ENCODE measurements at places on chromosomes 6 and 20.

DNA sequence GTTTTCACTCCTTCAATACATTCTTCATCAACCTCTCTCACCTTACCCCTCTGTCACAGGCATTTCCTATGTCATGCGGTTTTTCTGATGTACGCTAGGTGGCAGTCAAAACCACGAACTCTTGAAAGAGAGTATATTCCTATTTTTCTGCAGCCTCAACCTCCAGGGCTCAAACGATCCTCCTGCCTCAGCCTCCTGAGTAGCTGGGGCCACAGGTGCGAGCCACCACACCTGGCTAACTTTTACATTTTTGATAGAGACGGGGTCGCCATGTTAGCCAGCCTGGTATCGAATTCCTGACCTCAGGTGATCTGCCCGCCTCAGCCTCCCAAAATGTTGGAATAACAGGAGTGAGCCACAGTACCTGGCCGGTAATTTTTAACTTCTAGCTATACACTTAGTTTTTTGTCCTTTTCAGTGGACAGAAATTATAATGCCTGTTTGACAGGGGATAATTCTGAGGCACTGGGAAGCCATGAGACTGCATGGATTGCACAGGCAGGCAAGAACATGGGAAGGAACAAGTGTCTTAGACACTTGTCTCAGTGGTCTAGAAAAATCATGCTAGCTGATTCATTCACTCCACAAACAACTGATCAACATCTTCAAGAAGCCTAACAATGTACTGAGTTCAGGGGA, 22.5 kb upstream of the HFE start:
- no peak for DNase-seq

- peak; percentile 59 for DNase-seq
Measured at GRCh38 chr20:5621305-5621704, 128.9 kb upstream of the SHLD1 start.

DNA sequence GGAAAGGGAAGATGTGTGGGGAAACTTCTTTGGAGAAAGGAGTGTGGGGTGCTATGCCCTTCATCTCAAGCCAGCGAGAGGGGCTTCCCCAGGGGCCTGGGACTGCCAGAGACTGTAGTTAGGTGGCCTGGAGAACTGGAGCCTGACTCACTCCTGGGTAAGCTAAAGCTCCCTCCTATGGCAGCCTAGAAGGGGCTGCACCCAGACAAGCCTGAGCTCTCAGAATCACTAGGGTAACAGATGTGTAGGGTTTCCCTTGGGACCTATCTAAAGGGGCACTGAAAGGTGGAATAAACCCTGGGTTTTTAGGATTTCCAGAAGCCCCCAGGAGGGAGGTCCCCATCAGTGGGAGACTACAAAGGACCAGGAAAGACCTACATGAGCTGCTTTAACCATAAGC, 1.6 kb upstream of the ARMC2 start:
- no peak for DNase-seq

DNA sequence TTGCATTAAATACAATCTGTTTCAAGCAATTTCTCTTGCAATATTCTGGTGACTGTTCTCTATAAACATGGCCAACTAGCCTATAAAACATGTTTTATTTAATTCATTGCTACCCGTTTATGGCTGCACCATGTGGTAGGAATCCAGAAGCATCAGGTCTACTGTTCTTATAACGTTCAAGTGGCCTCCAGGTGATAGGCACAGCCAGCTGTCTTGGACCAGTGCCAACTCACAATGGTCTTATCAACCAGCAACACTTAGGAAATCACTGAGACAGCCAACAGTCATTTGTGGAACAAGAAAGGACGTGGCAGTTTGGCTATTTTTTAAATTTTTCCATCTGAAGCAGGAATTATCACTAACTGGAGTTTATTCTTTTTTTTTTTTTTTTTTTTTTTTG, 193.6 kb downstream of the NKAIN2 start:
- peak; percentile 97 for DNase-seq

- no peak for DNase-seq
Measured at GRCh38 chr6:76481101-76481500, 408.6 kb upstream of the IMPG1 start.

DNA sequence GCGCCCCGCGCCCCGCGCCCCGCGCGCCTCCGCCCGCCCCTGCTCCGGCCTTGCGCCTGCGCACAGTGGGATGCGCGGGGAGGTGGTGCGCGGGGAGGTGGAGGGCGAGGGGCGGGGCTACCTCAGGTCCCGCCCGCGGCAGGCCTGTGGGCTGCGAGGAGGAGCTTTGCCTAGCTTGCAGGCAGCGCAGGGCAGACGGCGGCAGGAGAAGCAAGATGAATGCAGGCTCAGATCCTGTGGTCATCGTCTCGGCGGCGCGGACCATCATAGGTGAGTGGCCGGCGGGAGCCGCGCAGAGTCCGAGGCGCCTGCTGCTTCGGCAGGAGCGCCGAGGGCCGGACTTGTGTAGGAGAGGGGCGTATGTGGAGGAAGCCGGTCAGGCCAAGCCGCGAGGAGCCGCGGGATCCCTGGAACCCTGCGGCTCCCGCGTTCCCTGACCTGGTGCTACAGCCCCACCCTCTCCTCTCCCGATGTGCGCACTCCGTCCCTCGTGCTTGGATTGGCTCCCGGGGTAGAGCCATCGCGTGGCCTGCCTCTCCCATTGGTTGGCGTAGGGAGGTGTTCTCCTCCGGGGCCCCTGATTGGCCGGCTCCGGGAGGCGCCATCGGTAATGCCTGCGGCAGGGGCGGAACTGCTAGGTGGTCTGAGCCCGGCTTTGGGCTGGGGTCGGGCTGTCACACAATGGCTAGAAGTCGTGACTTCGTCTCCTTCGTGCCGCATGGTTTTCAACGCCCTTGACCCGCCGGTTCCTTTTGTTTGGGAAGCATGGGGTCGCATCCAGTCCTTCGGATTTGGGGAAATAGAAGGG, at the start of gene ACAT2:
ACAT2 (plus strand) TSS at position 173 of the 808 bp plus-strand sequence; CDS start at position 216, 43 bp downstream.
- DNase-seq = peak; percentile 59

DNA sequence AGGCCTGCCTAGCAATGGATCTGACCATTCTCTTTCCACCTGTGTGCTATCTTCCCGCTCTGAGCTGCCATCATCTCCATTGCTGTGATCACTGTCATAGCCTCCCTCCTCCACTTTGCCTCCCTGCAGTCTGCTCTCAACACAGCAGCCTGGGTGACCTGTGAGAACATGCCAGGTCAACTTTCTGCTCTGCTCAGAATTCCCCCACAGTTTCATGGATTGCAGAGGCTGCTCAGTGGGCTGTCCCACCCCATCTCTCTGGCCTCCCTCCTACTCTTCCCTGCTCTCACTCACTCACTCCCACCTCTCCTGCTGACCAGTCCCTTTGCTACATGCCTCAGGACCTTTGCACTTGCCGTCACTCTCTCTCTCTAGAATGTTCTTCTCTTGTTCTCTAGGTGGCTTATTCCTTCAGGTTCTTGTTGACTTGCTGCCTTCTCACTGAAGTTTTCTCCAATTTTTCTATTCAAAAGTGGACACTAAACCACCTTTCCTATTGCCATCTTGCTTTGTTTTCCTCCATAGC, 159.9 kb downstream of the CD83 start:
- no peak for DNase-seq

GRCh38 chr20:48600470-48600945, 227.3 kb downstream of the PREX1 start:
- DNase-seq = no peak

GRCh38 chr20:58693226-58694006, 816 bp downstream of the NPEPL1 start:
- no peak for DNase-seq

GRCh38 chr20:63448031-63448430, 24.4 kb downstream of the KCNQ2 start:
- no peak for DNase-seq

GRCh38 chr6:2831392-2831791, 10.3 kb downstream of the SERPINB1 start:
- no peak for DNase-seq

- DNase-seq = no peak
Measured at GRCh38 chr20:39800548-39800947, 838.4 kb downstream of the DHX35 start.

DNA sequence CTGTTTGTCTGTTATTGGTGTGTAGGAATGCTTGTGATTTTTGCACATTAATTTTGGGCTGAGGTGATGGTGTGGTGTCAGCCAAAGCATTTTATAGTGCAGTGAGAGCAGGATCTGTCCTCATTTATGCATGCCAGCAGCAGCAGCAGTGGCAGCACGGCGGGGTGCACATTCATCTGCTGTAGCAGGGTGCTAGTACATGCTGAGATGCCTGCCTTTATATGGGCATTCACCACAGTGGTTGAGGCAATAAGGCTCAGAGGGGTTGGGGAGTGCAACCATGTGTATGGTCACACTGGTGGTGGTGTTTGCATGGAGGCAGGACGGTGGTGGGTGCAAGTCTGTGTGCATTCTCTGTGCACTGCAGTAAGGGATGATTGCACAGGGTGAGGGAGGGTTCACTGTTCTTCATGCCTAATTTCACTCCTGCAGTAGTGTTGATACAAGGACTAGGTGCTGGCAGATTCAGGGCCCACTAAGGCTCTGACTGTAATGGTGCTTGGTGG, 129.3 kb upstream of the SYNCRIP start:
- DNase-seq = no peak

- no peak for DNase-seq
Measured at GRCh38 chr6:157158456-157158855, 164.9 kb downstream of the TMEM242 start.

DNA sequence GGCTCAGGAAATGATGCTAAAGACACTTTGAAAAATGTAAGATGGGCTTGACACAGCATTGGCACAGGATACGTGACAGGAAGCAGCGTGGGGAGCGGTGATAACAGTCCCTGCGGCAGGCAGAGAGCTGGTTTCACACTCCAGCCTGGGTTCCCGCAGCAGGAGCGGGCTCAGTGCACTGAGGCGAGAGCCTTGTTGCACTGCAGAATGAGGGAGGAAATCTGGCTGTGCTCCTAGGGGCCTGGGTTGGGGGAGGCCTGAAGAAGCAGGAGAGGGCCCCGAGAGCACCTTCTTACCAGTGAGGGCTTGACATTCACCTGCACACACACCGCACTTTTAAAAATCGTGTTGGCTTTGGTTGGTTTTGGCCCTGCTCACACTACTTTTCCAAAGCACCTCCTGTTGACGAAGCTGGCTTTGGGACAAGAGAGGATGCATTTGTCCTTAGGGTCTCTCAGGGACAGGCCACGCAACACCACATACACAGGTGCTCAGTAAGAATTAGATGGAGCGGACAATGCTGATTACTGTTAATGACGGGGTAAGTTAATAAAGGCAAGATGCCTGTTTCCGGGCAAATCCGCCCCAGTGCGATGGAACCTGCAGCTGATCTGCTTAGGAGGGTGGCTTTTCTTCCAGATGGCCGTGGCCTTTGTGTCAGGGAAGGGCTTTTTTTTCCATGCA, 49.4 kb upstream of the ARMC2 start:
- no peak for DNase-seq

DNA sequence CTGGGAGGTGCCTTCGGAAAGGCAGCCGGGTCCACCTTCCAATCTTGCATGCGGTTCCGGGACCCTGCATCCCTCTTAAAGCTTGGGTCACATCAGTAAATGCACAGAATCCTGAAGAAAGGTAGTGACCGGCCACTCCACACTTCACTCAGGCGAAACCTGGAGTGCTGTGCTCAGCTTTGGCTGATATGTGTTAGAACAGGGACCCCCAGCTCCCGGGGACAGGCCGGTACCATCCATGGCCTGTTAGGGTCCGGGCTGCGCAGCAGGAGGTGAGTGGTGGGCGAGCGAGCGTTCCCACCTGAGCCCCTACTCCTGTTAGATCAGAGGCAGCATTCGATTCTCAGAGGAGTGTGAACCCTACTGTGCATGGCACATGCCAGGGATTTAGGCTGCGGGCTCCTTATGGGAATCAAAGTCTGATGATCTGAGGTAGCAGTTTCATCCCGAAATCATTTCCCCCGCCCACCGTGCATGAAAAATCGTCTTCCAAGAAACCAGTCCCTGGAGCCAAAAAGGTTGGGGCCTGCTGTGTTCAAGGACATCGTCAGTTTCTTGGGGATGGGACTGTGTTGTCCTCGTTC, 143.0 kb downstream of the ERMARD start:
- no peak for DNase-seq

DNA sequence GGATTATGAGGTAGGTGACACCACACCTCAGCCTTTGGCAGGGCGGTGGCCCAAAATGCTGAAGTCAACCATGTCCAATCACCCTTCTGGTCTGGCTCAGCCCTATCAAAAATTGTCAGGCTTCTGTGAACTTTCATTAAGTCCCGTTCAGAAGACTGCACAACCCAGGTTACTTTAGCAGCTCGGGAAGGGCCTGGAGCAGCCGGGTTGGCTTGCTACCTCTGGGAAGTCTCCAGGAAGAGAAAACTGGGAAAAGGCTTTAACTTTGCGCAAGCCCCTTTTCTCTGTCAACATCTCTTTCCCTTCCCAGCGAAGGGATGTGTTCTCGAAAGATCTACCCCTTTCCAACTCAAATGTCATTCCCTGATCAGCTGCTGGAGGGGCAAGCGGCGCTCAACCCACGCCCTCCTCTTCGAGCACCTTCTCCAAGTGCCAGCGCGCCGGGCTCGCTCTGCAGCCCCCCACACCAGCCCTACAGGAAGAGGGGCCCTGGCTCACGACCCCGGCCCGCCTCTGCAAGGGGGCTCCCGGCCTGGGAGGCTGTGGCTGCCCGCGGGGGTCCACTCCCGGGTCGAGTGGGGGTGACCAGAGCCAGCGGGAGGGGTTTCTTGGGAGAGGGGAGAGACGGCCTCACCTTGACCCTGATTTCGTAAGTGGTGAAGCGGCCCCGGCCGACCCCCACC, 573 bp downstream of the SNX3 start:
- DNase-seq = no peak

GRCh38 chr6:139713424-139713823, 339.0 kb upstream of the CITED2 start:
- DNase-seq = no peak

DNA sequence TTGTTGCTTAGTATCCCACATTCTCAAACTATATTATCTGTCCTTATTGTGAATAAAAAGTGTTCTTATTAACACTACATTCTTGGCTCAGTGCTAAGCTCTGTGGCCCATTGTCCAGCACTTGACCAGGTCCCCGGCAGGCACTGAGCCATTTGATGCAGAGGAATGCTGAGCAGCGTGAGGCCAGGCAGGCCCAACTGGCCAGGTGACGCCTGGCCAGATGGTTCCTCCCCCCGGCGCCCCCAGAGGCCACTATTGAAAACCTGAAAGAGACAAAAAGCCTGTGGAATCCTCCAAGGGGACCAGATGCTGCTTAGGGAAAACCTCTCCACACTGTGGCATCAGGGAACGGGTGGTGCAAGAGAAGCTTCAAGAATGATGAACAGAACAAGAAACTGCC, 597.5 kb upstream of the JAG1 start:
- DNase-seq = no peak

GRCh38 chr6:133040803-133041419, 200.2 kb upstream of the EYA4 start:
- DNase-seq = no peak

GRCh38 chr20:36467076-36467999, 74.0 kb upstream of the MYL9 start:
- no peak for DNase-seq

DNA sequence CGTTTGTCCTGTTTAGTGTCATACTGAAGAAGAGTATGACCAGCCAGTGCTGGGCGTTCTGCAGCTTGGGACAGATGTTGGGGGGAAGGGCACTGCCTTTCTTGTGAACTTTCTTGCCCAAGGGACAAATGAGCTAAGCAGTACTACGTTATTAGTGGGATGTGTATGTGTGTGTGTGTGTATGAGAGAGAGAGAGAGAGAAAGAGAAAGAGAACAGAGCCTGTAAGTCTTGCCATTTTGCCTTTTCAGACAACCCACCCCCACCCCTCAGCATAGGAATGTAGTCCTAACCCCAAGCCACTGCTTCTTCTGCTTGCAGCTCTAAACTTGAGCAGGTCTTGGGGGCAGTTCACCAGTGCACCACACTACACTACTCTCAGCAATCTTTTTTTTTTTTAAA, 45.5 kb downstream of the E2F3 start:
- no peak for DNase-seq

GRCh38 chr6:10613723-10614122, 80.7 kb downstream of the C6orf52 start:
- no peak for DNase-seq
